ENCODE measurements at places on chromosomes 12 and 14.

DNA sequence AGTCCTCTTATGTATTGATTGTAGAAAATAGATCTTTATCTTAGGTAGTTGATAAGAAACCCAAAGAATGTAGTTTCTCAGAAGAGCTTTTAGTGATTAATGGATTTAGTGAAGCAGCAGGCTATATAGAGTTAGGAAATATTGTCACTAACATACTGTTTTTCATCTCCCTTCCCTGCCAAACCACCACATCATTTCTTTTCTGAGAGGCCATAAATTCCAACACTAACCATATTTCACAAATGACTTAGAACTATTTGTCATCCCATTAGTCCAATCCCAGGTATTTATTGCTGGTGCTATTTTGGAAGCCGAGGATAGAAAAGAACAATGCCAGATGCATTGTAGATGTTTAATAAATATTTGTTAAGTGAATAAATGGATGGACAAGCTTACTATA lies 185.7 kb downstream of the KICS2 start:
- no peak for DNase-seq

DNA sequence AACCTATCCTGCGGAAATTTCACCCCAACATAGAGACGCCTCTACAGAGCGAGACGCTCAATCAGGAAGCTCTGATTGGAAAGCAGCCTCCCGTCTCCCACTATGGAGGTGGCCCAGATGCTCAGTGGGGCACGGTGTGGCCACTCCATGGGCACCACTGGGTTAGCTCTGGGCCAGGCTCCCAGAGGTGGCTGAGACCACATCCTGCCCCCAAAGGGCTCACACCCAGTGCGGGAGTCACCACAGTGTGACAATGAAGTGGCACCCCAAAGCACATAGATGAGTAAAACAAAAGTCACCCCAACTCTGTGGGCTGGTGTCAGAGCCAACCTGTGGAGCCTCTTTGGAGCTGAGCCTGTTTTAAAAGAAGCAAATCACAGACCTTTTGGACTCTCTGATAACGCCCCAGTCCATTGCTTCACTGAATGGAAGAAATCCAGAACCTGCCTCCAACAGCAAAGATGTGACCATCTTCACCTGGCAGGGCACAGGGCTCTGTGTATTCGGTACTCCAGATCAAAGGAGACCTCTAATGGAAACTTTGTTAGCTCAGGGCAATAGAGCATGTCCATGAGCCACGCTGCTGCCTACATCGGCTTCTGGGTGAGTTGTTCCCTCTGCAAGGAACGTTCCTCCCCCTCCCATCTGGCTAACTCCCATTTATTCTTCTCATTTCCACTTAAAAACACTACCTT lies 19.6 kb downstream of the CLMN start:
- no peak for DNase-seq

DNA sequence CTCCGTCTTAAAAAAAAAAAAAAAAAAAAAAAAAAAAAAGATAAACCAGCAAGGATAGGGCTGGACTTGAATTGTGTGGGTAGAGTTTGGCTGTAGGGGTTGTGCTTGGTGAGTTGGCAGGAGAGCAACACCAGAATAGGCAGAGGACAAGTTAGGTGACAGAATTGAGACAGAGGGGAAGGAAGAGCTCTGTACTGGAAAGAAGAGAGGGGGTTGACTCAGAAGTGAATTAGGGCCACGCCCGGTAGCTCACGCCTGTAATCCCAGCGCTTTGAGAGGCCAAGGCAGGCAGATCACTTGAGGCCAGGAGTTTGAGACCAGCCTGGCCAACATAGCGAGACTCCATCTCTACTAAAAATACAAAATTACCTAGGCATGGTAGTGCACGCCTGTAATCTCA lies 6.1 kb upstream of the TMEM30B start:
- no peak for DNase-seq

- no peak for DNase-seq
Observed at GRCh38 chr12:119989361-119989730, 310 bp downstream of the BICDL1 start.

DNA sequence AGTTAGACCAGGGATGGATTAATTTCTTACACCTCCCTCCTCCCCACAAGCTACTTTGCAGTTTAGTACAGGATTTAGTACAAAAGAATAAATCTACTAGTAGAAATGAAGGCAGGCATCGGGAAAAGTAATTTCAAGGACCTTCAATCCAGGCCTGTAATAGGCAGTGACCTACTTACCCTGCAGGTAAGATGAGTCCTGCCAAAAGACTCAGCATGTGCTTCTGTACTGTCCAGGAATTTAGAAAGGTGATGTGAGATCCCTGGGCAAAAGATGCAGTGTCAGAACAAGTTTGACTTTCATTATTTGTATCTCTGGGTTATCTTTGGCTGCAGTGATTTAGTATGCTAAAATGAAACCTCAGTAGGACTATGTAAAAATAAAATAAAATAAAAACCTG lies 403.0 kb downstream of the NOVA1 start:
- DNase-seq, result no peak

- DNase-seq, result no peak
Observed at GRCh38 chr14:100823413-100824080, 2.4 kb upstream of the MEG3 start.

DNA sequence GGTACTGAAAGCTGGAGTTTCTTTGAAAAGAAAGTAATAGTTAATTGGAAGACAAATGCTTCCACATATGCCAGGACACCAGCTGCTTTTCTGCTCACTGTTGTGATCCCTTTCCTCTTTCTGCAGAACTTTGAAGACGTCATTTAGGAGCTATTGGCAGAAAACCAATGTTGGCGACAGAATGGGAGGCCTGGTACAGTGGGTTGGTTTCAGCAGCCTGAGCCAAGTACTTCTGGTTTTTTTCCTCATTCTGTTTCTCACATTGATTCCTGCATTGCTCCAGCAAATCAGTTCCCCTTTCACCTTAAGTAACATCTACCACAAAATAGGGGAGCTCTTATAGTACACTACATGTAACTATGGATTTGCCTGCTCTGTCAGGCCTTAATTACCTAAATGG lies 96.9 kb downstream of the FIGNL2 start:
- DNase-seq, result no peak

DNA sequence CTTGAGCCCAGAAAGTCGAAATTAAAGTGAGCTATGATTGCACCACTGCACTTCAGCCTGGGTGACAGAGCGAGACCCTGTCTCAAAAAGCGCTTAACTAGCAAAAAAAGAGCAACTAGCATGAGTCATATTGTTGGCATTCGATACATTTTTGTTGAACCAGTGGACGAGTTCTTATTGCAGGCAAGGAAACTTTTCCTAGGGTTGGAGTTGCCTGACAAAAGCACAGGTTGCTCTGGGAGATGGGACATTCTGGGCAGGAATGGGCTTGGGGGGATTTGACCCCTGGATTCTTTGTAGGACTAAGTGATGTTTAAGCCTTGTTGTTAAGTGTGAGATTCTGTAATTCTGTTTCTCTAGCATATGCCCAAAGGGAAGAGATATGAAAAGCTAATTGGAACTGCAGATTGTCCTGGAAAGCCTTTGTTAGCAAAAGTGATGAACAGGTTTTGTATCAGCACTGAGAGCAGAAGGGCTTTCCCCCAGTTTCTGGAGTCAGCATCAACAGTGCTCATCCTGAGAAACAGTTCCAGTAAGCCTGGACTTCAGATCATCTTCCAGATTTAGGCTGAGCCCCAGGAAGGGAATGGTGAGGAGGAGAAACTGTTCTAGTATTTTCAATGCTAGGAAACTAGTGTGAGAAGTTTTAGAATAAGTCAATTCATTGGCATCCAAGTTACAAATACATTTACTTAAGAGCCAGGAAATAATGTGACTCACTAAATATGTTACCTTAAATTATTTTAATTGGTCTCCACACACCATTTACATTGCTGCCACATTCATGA lies 123.1 kb downstream of the SRGAP1 start:
- DNase-seq, result no peak

DNA sequence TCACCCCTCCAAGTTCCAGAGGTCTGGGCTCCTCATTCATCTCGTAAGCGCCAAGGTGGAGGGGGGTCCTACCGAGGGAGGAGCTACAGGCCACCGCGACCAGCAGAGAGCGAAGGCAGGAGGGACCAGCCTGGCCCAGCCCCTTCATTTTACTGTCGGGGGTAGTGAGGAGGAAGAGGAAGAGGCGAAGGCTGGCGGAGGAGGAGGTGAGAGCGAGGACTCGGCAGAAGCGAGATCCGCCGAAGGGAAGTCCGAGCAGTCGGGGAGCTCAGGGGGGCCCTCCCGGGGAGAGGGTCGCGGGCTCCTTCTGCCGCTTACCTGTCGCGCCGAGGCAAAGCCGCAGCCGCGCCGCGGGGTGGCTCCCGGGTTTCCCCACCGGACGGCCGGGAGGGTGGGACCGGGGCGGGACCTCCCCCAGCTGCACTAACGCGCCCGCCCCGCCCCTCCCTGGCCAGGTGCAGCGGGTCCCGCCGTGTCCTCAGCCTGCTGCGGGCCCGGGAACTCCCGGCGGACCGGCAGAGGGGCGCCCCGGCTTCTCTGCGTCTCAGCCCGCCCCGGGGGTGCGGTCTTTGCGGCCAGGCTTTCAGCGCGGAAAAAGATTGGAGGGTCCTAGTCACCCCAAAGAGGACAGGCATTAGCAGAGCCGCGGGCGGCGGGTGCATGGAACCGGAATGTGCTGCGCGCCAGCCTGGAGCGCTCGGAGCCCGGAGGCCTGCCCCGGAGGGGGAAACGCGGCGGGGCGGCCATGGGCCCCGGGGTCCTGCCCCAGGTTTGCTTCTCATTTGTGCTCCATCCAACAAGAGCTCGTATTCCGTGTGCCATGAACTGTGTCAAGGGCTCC lies at the start of gene GALNT6:
TSS of gene GALNT6 (minus strand) at position 124 of the 841 bp plus-strand sequence. CDS start 11,625 bp downstream, outside the sequence.
- DNase-seq, result no peak

DNA sequence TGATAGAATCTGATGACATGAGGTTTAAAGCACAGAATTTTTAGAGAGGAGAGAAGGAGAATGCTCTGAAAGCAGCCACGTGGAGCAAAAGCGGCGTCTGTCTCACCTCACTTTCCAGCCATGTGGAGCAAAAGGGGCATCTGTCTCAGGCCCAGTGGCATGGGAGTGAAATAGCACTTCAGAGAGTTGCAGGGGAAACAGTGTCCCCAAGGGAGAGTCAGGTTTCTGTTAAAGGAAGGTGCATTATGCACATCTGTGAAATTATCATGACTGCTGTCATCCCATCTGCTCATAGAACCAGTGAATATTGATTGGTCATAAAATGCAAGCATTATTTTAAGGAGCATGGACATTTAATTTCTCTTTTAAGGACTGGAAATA lies 124.0 kb downstream of the BICD1 start:
- DNase-seq, result no peak

GRCh38 chr14:88551094-88551870 lies 3.5 kb downstream of the PTPN21 start:
- DNase-seq, result no peak

GRCh38 chr14:77014004-77014604 lies 14.4 kb downstream of the IRF2BPL start:
- DNase-seq, result no peak

DNA sequence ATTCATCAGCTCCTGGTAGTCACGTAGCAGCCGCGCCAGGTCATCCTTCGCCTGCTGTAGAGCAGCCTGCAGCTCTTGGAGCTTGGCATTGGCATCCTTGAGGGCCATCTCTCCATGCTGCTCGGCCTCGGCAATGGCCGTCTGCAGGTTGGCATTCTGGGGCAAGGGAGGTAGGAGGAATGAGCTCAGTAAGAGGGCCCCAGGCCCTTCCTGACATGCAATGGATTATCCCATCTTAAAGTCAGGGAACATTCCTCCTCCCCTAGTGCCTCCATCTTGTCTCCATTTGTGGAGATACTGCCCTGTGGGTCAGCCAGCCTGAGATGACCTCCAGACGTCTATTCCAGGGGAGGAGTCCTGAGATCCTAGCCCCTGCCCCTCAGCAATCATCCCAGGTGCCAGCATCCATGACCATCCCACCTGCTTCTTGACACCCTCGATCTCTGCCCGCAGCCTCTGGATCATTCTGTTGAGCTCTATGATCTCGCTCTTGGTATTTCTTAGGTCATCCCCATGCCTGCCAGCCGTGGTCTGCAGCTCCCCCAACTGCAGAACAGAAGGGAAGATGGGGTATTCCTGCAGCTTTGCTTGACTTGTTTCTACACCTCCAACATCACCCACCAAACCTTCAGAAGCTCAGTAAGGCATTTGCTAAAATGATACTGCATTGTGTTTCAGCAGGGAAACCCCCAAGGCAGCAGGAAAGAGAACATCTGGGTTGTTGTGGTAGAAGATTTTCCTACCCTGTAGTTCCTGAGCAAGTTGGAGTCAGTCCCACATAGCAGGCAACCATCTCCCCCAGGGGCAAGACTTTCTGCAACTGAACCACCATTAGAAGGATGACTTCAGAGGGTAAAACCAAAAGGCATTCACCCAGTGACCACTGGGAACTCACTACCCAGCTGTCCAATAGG lies 4.4 kb downstream of the KRT3 start:
- DNase-seq, result no peak

DNA sequence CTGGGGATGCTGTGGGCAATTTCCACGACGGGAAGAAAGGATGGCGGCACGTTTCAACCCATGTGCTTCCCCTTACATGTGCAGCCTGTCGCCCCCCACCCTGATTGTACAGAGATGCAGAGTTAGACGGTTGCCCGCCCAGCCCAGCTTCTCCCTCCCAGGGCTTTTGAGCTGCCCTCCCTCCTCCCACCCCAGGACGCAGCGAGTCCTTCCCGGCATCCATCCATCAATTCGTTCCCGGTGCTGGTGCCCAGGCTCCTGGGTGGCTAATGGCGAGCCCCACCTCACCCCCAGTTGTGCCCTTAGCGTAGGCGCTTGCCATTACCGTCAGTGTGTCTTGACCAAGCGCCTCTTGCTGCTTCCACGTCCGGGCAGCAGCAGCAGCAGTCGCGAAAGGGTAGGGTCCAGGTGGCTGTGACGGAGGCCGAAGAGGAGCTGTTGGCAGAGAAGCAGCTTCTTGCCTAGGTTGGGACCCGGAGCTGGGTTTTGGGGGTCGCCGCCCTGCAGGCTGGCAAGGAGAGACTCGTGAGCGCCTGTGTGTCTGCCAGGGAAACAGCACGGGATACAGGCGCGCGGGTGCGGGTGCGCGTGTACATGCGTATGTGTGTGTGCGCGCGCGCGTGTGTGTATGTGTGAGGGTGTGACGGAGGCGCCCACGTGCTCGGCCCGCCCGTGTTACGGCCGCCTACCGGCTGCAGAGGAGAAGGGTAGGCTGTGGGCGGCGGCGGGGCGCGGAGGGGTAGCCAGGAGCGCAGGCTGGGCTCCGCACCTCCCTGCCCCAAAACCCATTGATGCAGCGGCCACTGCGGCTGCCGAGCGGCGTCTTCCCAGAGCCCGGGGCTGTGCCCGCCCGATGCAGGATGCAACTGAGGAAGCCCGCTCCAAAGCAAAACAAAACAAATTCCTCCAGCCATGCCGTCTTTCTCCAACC lies at the start of gene SLC6A15:
TSS of gene SLC6A15 (minus strand) at position 602 of the 931 bp plus-strand sequence. CDS start 20,679 bp downstream, outside the sequence.
- no peak for DNase-seq

GRCh38 chr14:33127531-33127930 lies 188.9 kb downstream of the NPAS3 start:
- DNase-seq, result no peak

GRCh38 chr12:105852951-105853350 lies 285.8 kb downstream of the NUAK1 start:
- DNase-seq, result no peak

GRCh38 chr12:68487721-68488309 lies 122.9 kb upstream of the RAP1B start:
- no peak for DNase-seq

GRCh38 chr12:21456291-21456780 lies 18.9 kb downstream of the PYROXD1 start:
- peak; percentile 82 for DNase-seq

Data from SIG-M5 (cell line).